ENCODE measurements at places on chromosomes 7 and 10.

DNA sequence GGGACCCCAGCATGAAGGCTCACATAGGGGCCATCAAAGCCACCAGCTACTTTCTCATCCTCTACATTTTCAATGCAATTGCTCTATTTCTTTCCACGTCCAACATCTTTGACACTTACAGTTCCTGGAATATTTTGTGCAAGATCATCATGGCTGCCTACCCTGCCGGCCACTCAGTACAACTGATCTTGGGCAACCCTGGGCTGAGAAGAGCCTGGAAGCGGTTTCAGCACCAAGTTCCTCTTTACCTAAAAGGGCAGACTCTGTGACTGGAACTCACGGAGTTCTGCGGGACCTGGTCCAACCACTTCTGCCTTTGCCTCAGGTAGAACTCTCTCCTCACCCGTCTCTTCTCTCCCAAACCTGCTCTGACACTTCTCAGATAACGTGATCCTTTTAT lies 945 bp downstream of the TAS2R40 start:
- DNase-seq: peak; percentile 94

DNA sequence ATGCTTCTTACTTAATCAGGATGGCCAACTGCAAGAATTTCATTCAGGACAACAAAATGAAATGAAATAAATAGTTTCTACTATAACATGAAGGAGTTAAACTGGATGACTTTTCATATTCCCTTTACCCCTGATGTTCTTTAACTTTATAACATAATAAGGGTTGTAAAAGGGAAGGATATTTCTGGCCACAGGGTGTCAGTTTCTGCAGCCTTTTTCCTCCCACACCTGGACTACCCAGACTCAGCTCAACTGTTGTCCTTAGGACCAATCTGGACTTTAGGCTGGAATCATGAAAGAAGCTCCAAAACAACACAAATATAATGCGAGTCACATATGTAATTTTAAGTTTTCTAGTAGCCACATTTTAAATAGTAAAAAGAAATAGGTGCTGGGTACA lies 43.4 kb downstream of the PRPS1L1 start:
- no peak for DNase-seq

- DNase-seq: no peak
Measured at GRCh38 chr10:44264244-44264643, 120.7 kb downstream of the CXCL12 start.

DNA sequence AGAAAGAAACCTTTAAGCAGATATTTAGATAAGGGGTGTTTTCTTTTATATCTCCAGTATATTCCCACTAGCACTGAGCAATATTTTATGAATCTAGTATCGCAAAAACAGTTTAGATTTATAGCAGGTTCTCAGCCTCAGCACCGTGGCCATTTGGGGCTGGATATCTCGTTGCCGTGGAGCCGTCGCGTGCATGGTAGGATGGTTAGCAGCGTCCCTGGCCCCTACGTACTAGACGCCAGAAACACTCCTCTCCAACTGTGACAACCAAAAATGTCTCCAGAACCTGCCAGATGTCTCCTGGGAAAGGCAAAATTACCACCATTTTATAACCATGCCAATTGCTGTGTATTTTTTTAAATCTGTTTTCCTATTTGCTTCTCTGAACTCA lies 172.9 kb downstream of the CACNB2 start:
- no peak for DNase-seq

DNA sequence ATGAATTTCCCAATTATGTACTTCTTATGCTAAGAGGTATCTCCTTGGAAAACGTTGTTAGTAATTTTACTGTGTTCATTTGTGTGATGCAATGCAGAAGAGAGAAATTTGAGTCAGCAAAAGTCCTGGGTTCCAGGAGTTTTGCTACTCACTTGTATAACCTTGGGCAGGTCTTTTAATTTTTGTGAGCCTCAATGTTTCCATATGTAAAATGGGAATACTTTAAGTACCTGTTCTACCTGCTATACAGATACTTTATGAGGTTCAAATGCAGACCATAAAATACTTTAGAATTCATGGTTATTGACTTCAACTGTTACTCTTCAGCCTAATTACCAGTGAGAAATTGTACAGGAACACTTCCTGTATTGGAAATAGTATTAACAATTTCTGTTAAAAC lies 185.5 kb downstream of the MLLT10 start:
- no peak for DNase-seq

DNA sequence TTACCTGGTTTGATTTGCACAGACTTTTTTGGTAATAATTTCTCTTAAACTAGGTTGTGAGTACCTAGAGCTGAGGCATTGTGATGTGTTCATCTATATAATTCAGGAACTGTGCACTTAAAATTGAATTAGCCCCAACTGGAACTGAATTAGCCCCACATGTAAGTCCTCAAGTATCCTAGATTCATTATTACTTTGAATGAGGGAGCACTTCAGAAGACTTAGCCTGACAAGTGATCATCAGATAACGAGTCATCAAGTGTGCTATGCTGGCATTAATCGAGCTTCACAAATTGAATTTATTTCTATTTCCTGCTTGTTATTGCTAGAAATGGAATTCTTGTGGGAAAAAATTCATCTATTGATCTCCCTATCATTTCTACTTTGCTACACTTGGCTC lies 323.4 kb upstream of the SEMA3D start:
- no peak for DNase-seq

GRCh38 chr7:960269-960871 lies 5.9 kb upstream of the ADAP1 start:
- no peak for DNase-seq

DNA sequence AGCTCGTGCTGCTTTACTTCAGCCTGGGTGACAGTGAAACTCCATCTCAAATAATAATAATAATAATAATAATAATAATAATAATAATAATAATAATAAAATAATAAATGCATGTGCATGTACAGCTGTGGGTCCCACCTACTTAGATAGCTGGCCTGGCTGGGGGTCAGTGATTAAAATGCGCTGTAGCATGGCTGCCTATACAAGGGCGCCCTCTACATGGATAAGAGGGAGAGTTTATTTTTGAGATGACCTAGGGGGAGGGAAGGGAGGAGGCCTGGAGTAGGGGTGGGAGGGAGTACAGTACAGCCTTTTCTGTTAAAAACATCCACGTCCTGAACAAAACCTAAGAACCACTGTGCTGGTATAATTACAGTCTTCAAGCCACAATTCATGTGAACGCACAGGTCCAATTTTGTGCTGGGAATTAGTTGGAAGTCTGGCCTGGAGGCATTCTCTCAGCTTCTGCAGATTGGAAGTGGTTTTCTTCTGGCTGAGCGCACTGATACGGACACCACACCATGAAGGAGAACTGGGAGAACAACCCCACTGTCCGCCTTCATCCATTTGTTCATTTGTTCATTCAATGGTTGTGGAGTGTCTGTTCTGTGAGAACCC lies 146.5 kb downstream of the TMEM178B start:
- DNase-seq: no peak

- no peak for DNase-seq
Measured at GRCh38 chr7:112162784-112163506, 43.3 kb downstream of the DOCK4 start.

DNA sequence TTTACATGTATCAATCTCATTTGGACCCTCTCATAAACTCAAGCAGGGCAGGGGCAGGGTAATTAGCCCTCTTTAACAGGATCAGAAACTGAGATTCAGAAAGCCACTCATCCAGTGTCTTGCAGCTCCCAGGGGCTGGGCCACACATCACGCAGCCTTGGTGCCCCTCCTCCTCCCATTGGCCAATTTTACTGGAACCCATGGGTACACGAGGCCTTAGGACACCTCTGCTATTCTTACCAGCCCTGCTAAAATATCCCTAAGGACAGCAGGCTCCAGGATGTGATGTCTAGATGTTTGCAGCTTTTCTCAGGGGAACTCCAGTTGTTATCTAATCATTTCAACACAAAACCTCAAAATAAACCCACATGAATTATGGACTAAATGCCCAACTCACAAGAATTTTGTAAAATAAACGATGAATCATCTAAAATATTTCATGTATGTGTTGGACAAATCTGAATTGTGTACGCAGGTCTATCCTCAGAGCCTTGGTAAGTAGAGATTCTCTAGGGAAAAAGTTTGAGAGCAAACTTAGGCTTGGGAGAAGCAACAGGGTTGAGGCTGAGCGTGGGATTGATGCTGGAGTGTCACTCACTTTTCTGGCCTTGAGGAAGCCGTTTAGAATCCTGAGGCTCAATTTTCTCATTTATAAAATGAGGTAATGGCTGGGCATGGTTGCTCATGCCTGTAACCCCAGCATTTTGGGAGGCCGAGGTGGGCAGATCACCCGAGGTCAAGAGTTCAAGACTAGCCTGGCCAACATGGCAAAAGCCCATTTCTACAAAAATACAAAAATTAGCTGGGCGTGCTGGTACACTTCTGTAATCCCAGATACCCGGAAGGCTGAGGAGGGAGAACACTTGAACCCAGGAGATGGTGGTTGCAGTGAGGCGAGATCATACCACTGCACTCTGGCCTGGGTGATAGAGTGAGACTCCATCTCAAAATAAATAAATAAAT lies 69.7 kb upstream of the TNS3 start:
- DNase-seq: no peak

GRCh38 chr10:74056050-74056818 lies 58.3 kb downstream of the VCL start:
- no peak for DNase-seq

DNA sequence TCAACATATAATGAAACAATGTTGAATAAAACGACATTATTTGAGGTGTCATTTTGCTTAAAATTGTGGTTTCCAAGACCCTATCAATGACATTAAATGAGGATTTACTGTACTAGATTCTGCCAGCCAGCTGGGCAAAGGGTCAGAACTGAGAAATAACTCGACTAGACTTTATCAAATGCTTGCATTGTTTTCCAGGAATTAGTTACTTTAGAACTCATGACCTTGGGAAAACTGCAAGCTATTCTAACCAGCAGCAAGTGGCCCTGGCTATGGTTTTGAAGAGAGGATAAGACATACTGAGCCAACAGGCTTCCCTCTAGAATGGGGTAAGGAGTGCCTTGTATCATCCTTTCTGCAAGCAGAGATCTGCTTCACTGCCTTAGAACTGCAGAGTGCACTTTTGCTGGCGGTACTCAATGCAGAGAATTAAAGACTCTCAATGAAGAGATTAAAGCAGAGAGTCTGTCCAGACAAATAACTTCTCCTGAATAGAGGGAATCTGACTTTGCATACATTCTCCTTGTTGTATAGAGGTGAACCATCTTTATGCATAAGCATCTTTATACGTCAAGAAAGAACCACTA lies 281.5 kb downstream of the ARL4A start:
- DNase-seq: no peak

DNA sequence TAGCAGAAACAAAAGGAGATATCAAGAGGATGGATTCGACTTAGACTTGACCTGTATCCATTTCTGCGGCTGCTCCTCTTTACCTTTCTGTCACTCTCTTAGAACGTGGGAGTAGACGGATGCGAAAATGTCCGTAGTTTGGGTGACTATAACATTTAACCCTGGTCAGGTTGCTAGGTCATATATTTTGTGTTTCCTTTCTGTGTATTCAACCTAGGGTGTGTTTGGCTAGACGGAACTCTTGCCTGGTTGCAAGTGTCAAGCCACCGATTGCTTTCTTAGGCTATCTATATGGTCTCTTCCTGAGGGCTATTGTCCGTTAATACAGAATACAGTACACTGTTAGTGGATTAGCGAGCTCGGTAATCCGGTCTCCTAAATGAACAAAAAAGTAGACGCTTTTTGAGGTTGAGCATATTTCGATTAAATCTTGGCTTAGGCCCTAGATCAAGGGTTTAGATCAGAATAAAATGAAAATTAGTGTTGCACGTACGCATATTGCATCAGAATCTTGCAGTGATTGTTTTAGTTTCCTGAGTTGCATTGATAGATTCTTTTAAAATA lies 1.2 kb downstream of the PTEN start:
- no peak for DNase-seq

DNA sequence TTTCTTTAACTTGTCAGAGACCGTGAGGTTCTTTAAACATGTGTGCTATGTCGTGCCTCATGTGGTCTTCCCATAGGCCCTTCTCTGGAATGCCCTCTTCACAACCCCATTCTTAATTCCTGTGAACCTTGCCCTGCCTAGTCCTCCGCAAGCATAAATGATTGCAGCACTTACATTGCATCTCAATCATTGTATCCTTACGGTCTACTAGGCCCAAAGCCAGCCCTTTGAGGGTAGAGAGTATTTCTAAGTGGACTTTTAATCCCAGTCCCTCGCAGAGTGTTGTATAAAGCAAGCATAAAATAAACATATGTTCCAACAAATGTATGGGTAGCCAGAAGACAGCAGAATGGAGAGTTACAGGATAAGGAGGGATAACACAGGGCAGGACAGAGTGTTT lies 92.1 kb upstream of the FAM133B start:
- no peak for DNase-seq

GRCh38 chr7:38731215-38731614 lies 100.0 kb upstream of the AMPH start:
- DNase-seq: no peak

DNA sequence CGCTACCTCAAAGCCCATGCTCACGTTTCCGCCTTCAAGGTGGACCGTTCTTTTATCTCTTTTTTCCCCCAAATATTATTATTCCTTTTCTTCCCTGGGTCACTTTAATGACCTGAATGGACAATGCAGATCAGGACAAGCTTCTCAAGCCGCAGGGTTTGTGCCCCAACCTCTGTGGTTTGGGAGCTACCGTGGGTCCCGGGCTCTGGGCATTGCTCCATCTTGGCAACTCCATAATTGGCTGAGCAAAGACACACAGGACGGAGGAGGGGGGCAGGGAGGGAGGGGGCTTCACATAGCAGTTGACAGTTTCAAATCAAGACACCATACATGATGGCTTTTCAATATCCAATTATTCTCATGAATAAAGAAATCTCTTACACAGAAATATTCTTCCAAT lies 308.1 kb upstream of the FZD8 start:
- no peak for DNase-seq

- DNase-seq: no peak
Measured at GRCh38 chr10:121340271-121340831, 257.9 kb downstream of the FGFR2 start.

GRCh38 chr7:13874783-13875182 lies 114.7 kb downstream of the ETV1 start:
- no peak for DNase-seq

DNA sequence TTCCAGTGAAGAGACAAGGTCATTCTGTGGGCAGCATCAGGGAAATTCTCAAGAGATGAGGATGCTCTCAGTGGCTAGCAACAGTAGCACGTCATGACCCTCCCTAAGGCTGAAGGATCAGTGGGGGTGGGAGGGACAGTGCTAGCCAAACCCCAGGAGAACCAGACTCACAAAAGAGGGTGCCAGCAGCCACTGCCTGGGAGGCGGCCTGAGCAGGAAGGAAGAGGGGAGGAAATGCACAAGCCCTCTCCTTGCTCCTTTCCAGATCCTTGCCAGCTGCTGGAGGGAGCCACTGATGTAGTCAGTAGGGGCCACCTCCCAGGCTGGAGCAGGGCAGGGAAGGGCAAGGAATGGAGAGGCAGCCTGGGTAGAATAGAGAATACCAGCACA lies 302.7 kb downstream of the RPS24 start:
- DNase-seq: no peak

- DNase-seq: no peak
Measured at GRCh38 chr10:122475591-122476332, 14.4 kb downstream of the HTRA1 start.

GRCh38 chr10:112227331-112227987 lies 43.9 kb upstream of the GPAM start:
- no peak for DNase-seq

GRCh38 chr7:121610243-121610642 lies 214.1 kb upstream of the FAM3C start:
- no peak for DNase-seq
